ENCODE measurements at places on chromosomes 7 and 10.
A peak's percentile ranks its signal among the peaks of the same experiment; 100 is the strongest.

GRCh38 chr10:80104066-80104926, 25.8 kb downstream of the TMEM254 start:
- no peak for DNase-seq

- no peak for DNase-seq
Measured at GRCh38 chr7:65216469-65216868, 157.2 kb upstream of the ZNF92 start.

DNA sequence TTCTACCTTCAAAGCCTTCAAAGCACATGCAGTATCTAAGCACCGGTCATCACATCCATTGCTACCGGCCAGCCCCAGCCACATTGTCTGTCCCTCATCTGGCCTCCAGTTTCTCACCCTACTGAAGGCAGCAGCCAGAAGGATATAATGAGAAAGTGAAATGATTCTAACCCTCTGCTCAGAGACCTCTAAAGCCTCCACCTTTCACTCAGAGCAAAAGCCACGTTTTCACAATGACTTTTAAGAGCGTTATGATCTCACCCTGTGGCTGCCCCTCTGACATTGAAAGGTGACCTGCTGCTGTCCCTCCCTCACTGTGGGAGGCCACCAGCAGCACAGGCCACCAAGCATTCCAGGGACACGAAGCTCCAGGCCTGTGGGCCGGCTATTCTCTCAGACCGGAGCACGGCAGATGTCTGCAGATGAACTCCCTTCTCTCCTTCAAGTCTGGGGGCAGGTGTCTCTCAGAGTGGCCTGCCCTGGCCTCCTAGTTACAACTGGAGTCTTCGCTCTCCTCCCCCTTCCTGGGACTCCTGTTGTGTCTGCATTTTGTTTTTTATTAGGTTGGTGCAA, 94.9 kb upstream of the EEPD1 start:
- DNase-seq, result no peak

- DNase-seq, result no peak
Measured at GRCh38 chr10:25938405-25938804, 4.4 kb downstream of the MYO3A start.

DNA sequence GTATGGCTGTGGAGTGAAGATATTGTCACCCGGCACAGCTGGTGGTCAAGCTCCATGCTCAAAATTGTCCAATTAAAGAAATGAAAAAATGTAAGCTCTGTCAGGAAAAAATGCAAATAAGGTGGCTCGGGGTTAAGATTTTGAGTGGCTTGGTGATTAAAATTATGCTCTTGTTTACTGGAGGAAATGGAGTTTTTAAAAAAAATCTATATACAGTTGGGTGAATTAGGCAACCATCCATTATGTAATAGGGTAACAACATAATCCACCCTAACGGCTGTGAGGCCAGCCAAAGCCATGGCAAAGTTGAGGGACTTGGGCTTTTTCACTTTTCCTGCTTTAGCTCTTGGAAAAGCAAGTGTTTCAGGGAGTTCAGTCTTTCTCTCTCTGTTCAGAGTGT, 260.8 kb upstream of the HABP2 start:
- no peak for DNase-seq

DNA sequence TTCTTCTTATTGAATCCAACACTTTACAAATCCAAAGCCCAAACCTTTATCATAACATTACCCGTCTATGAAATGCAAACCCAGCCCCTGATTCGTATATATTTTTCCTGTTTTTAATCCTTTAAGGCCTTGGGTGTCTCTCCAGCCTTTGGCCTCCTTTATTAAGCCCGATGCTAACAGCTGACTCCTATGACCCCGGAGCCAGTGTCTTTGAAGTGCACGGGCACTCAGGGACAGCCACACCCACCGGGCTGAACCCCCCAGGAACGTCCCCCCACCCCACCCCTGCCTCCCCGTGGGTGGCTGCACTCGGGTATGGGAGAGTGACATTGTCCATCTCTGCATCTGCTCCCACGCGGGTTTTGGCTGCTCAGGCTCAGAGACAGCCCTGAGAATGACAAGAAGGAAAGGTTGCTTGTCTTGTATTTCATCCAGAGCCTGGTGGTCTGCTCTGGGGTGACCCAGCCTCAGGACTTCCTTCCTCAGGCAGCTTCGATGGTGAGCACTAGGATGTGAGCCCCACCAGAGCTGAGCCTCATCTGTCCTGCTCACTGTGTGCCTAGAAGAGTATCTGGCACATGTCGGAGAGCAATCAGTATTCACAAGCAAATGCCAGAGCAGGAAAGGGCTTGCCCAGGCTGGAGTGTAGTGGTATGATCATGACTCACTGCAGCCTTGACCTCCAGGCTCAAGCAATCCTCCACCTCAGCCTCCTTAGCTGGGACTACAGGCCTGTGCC, 210.4 kb downstream of the SKIDA1 start:
- no peak for DNase-seq

- DNase-seq, result no peak
Measured at GRCh38 chr7:15439853-15440252, 122.0 kb downstream of the AGMO start.

GRCh38 chr7:129421717-129422250, 12.4 kb upstream of the STRIP2 start:
- DNase-seq, result peak; percentile 48

- DNase-seq, result no peak
Measured at GRCh38 chr7:101814991-101815825, 2.2 kb upstream of the CUX1 start.

DNA sequence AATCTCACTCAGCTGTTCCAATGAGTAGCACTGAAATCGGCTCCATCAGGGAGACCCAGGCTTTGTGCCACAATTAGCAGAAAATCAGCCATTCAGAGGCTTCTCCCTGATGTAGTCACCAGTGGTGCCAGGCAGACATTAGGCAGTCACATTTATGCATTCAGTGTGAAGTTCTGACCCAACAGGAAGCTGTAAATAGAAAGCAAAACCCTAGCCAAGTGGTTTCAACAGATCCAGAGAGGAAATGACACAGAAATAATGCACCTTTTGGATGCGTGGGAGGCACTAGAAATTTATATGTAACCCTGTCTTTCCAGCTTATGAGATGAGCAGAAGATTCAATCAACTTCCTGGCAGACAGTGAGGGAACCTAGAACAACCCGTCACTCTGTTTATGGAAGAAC, 186.4 kb downstream of the PDE1C start:
- DNase-seq, result peak; percentile 35

- DNase-seq, result no peak
Measured at GRCh38 chr10:11162828-11163599, 145.3 kb downstream of the CELF2 start.

DNA sequence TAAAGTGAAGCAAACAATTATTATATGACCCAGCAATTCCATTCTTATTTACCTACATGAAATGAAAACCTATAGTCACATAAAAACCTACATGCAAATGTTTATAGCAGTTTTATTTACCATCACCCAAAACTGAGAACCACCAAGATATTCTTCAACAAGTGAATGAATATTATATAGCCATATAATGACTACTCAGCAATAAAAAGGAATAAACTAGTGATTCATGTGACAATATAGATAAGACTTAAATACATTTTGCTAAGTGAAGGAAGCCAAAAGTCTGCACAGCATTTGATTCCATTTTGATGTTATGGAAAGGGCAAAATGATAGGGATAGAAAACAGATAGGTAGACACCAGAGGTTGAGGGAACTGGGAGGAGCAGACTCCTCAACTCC, 31.7 kb downstream of the PODXL start:
- DNase-seq, result no peak

GRCh38 chr10:21184984-21185383, 287.9 kb upstream of the NEBL start:
- DNase-seq, result no peak

DNA sequence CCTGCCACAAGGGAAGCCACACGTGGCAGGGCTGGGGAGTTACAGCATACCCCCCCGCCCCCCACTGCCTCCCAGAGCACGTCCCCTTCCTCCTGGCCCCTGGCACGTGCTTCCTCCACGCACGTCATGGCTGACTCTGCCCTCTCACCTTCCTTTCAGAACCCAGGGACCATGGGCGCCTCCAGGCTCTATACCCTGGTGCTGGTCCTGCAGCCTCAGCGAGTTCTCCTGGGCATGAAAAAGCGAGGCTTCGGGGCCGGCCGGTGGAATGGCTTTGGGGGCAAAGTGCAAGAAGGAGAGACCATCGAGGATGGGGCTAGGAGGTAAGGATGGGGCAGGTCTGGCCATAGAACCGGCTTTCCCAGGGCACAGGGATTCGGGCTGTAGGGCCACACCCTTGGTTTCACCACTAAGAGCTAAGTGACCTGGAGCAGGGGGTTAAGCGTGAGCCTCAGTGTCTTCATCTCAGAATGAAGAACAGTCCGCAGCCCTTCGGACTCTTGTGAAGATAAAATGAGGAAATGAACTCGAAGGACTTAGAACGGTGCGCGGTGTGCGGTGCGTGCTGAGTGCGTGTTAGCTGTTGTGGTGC, 2.5 kb downstream of the NUDT1 start:
- no peak for DNase-seq

GRCh38 chr7:6228361-6229229, 43.8 kb downstream of the CYTH3 start:
- peak; percentile 77 for DNase-seq

DNA sequence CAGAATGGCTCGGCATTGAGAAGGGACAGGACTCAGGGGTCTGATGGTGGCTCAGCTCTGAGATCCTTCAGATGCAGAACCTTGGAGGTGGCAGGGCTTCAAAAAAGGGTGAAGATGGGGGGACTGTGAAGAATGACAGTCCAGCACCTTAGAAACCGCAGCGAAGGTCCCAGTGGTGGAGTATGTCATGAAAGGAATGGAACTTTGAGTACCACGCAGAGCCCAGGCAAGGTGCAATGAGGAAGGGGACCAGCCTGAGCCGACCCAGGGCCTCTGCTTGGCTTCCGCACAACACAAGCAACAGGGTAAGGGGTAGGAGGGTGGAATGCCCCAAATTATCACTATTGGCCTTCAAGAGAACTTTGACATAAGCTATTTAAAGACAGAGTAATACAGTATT, 8.2 kb upstream of the GPAM start:
- DNase-seq, result no peak

DNA sequence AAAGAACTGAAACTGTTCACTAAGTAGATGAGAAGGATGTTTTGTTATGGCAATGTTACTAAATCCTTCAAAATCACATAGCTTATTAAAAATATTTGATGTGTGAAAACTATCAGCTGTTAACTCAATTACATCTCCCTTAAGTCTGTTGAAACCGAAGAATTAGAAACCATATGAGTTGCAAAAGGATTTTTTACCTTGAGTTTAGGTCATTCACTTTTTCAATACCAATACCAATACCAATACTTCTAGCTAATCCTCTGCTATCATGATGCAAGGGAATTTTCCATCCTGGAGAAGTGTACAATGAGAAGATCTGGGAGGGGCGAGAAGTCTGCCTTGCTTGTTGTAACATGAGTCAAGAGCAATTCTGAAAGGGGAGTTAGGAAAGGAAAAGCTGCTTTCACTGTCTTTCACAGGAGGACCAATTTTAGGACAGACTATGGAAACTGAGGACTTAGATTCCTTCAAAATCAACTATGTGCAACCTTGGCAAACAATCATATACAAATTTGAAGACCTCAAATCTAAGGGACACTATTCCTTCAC, 199.7 kb downstream of the IMMP2L start:
- DNase-seq, result no peak

GRCh38 chr10:77583527-77583926, 54.1 kb downstream of the KCNMA1 start:
- DNase-seq, result no peak

- DNase-seq, result no peak
Measured at GRCh38 chr7:13532028-13532753, 457.3 kb downstream of the ETV1 start.

DNA sequence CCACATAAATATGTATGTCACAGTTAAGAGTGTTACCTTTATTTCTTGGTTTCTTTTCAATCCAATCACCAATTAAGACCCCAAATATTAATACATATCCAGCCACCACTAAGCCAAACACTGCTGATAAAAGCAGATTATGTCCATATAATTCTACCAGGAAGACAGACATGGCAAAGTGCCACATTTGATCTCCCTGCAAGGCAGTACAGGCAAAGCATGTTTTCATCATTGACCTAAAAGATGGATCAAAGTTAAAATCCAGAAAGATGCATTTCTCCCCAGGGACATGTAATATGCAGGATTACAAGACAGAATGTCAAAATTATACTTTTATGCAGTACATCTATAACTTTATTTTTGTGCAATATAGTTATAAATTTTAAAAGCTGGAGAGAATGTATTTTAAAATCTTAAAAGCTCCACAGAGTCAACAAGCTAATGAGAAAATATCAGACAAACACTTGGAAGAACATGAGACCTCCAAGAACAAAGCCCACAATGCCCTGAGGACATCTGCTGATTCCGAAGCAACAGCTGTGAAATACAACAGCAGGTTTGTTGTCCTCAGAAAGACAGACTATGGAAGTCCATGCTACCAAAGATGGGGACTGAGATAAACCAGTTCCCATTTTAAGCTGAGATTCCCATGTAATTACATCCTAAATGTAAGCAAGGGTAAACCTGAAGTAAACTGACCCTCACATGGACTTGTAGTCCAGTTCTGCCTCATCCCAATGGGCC, 54.5 kb upstream of the TOMM7 start:
- peak; percentile 66 for DNase-seq

GRCh38 chr10:108592956-108593355, 1330.4 kb downstream of the XPNPEP1 start:
- no peak for DNase-seq

GRCh38 chr10:110336111-110336721, 31.5 kb upstream of the SMNDC1 start:
- peak; percentile 58 for DNase-seq

- DNase-seq, result no peak
Measured at GRCh38 chr7:96287132-96287531, 34.8 kb downstream of the SLC25A13 start.

DNA sequence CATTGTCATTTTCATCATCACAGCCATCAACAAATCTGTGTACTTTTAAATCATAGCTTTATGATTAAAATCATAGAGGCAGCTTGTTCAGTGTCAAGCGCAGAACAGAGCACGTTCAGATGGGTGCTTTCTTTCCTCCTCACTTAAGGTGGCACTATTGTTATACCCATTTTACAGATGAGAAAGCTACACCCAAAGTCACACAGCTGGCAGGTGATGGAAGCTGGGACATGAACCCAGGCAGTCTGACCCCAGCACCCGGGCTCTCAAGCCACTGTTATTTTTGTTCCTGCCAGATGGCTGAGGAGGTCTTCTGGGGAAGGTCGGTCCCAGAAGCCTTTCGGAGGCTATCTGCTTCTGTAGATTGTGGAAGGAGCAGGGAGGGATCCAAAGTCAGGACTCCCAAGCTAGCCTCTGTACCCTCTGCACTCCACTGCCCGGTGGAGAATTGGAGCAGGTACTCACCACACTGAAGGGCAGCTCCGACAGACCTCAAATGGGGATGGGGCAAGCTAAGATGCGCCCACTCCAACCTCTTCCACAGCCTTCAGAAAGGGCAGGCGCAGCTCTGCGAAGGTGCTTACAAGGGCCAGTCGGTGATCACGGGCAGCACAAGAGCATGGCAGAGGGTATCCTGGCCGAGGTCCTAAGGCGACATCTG, 610 bp downstream of the AVPI1 start:
- DNase-seq, result no peak

DNA sequence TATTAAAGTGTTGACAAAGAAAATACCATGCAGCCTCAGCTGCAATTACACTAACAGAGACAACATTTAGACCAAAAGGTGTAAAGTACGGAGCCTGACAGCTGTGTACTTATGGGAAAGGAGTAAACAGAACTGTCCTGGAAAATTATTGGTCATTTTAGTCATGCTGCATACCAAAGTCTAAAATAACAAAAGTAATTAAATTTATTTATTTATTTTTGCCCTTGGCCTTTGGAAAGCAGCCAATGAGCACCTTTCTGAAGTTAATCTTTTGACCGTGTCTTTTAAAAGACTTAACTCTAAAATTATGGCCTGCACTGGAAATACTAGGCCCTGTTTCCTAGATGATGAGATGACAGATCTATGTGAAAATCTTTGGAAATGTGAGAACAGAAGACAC, 597.6 kb downstream of the NXPH1 start:
- no peak for DNase-seq

Measured in COLO829 (cell line).